ENCODE measurements at places on chromosomes 5 and 9.

DNA sequence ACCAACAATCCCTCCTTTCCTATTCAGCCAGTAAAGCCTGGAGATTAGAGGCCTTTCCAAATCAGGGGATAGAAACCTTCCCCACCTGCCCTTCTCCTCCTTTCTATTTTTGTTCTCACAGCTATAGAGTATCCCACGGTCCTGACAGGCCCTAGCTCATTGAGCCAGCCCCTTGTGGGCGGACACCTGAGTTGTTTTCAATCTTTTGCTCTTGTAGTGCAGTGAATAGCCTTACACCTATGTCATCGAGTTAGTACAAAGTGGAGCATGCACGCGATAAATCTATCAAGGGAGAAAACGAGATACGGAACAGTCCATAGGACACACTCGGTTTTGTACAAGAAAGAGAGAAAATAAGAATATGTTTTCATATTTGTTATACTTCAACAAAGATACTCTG, 77.2 kb downstream of the TSPAN17 start:
- no peak for DNase-seq

GRCh38 chr9:68978066-68978465, 35.8 kb downstream of the PRKACG start:
- DNase-seq, result no peak

DNA sequence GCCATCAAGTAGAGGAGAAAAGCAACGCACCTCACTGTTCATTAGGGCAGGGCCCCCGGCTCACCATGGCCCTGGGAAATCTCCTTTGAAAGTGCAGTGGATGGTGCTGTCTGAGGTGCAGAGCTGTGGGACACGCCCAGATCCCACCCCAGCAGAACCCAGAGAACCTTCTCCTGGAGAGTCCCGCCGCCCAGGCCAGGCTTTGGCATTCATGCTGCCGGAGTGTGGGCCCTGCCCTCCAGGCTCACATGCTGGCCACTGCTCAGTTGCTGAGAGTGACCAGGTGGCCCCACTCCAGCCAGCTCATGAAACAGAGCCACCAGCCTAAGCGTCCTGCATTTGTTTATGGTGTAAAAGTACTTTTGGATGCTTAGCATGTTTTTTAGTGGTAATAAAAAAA, 23.8 kb upstream of the LRRC14B start:
- no peak for DNase-seq

DNA sequence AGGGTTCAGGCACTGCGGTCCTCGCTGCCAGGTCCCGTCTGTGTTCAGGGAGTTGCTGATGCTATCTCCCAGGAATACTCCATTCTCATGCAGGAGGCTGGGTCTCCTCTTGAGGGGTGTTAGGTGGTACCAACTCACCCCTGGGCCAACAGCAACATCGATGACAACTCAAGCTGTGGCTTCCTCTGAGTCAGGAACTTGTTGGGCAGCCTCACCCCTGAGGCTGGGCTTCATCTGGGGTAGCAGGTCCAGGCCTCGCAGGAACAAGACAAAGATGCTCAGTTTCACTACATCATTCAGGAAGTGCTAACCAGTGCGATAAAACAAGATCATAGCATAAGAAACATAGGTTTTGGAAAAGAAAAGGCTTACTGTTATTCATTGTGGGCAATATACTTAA, 125.9 kb downstream of the SYK start:
- no peak for DNase-seq

DNA sequence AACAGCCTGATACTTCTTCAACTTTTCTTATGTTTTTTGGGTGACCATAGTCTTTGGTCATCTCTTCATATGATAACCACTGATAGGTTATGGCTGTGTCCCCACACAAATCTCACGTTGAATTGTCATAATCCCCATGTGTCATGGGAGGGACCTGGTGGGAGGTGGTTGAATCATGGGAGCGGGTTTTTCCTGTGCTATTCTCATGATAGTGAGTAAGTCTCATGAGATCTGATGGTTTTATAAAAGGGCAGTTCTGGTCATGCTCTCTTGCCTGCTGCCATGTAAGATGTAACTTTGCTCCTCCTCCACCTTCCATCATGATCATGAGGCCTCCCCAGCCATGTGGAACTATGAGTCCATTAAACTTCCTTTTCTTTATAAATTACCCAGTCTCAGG, 8.7 kb downstream of the RHOBTB3 start:
- no peak for DNase-seq

GRCh38 chr5:138650196-138650595, 75.0 kb upstream of the HSPA9 start:
- DNase-seq, result no peak

GRCh38 chr9:106146066-106146840, 451.9 kb downstream of the TMEM38B start:
- DNase-seq, result no peak

GRCh38 chr9:129701549-129701948, 36.1 kb downstream of the PRRX2 start:
- DNase-seq, result no peak

DNA sequence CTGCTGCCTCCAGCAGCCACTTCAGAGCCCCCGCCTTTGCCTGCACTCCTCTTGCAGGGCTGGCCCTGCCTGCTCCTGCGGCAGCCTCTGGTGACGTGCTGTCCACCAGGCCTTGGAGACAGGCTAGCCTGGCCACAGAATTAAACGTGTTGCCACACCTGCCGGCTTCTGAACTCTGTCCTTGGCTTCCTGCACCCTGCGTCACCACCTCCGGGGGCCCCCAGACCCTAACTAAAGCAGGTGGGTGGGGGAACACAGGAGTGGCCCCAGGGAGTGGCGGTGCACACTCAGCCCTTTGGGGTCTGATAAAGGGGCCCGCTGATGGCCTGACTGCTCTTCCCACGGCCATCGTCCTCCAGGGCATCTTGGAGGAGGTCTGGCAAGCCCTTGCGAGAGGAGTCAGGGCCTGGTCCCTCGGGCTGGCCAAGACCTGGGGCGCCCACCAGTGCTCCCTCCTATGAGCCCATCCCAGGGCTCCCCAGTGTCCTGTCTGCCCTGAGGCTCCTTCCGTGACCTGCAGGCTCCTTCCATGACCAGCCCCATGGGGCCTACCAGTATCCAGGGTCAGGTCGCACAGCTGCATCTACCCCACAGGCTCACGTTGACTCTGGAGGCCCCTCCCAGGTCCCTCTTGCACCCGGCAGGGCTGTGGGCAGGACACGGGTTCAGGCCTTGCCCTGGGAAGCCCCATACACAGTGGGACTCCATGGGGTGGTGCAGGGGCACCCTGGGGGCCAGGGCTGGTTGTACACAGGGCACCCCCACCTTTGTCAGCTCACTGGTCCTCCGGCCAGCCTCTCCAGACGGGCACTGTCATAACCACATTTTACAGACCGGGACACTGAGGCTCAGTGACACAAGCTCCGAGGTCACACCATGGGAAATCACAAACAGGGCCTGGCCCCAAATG, 1.0 kb upstream of the MAMDC4 start:
- DNase-seq, result no peak

- no peak for DNase-seq
Observed at GRCh38 chr5:94174748-94175411, 433.5 kb upstream of the POU5F2 start.

GRCh38 chr9:129624947-129625346, 1.0 kb upstream of the NTMT1 start:
- no peak for DNase-seq

GRCh38 chr9:16386007-16386826, 484.3 kb downstream of the BNC2 start:
- DNase-seq, result no peak

DNA sequence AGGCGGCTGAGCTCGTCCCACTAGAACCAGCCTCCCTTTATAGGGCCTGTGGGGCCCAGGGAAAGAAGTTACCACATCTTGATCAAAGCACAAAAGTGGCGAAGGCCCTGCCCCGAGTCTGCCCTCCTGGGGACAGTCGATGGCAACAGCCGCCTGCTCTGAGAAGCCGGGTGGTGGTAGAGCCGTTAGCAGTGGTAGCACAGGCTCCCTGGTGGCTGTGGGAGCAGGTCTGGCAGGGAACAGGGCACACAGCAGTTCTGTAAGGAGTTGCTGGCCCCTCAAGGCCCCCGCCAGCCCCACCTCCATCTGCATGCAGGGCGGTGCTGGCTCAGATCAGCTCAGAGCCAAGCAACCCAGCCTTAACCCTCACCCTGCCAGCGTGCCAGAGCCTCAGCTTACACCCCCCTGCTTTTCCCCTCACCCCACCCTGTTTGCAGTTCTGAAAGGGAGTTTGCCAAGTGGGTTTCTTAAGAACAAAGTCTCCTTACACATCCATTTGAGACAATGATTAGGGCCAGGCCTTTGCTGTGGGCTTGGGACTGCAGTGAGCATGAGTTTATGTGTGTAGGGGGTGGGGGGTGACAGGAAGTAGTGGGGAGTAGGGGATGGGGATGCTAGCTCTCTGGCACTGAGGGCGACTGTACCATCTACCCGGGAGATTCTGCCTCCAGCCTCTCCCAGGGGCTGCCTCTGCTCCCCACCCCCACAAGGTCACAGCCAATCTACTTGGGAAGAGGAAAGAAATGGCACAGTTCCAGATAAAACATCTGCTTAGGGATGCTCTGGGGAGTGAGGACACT, 11.8 kb downstream of the ACSL6 start:
- no peak for DNase-seq

GRCh38 chr5:60453186-60453976, 246.6 kb downstream of the DEPDC1B start:
- DNase-seq, result no peak

- DNase-seq, result no peak
Observed at GRCh38 chr9:101706997-101707396, 31.4 kb downstream of the GRIN3A start.

DNA sequence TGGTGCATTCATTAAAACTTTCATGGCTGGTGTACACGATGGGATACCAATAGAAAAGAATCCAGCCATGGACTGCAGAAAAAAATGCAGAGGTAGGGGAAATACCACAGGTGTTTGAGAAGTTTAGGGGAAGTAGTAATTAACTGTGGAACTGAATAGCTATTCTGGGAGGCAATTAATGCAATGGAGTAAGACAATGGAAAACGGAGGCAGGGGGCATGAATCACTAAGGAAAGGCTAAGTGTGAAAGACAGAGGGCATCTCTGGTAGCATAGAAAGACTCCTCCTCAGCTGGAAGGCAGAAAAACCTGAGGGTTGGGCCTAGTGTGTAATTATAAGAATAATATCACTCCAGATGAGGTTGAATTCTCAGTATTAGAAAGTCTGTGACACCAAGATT, 30.9 kb upstream of the NPR3 start:
- no peak for DNase-seq

DNA sequence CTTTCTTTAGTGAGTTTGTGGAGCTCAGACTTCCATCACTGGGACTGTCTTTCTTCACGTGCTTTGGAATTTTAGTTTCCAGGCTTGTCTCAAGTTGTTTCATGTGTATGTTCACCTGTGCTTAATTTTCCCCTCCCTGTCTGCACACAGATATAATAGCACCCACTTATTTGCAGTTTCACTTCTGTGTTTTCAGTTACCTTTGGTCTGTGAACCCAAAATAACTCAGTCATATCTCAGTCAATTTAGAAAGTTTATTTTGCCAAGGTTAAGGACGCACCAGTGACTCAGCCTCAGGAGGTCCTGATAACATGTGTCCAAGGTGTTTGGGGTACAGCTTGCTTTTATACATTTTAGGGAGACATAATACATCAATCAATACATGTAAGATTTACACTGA, 330.4 kb downstream of the ICE1 start:
- no peak for DNase-seq

DNA sequence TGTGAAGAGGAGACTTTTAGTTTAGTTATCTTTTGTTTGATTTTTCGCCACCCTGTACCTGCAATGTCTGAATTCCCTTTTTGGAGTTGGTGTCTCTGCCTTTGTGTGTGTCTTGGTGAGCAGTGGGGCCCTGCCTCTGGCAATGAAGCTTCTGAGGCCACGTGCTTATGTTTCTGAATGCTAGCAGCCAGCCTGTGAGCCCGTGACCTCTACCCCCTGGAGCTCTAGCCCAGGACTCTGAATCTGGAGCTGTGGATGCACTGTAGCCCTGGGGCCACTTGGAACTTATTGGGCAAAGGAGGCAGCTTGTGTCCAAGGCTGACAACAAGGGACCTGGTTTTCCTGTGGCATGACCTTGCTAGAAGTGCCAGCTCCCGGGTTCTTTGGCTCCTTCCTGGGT, 19.4 kb downstream of the ENTREP1 start:
- DNase-seq, result no peak

GRCh38 chr5:138664276-138664943, 88.8 kb upstream of the CTNNA1 start:
- peak; percentile 40 for DNase-seq

GRCh38 chr5:154394307-154394706, 51.5 kb upstream of the SAP30L start:
- no peak for DNase-seq

GRCh38 chr5:177553671-177554429, 513 bp downstream of the FAM193B start:
- no peak for DNase-seq

- DNase-seq, result peak; percentile 19
Observed at GRCh38 chr9:123355761-123356431, at the start of gene CRB2. CRB2 (plus strand) TSS chr9:123356197; CDS start chr9:123356261, 64 bp downstream.

DNA sequence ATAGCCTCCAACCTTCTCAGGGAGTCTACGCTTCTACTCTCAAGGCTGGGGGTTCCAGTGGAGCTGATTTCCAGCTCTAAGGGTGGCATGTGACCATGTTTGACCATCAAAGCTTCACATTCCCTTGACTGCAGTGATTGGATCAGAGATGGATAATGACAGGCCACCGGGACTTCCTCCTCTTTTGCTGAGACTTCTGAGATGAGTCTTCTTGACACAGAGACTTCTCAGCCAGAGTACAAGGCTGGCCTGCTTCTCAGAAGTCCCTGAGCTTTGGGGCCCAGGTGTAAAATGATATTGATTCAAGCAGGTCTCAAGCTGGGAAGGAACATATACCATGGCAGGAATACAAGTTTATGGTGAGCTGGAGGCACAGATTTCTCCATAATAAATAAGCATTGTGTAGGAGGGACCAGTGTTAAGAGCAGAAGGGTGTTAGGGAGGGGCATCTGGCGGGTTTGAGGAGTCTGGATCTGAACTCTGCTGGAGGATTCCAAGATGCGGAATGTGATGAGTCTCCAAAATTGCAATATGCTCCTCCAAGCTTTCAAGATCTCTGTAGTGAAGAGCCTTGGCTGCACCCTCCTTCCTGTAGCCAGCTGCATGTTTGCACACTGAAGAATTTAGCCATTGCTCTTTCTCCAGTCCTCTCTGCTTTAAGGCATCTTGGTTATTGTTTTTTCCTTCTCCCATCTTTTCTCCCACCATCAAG, 41.7 kb upstream of the HSD17B4 start:
- DNase-seq, result no peak
